Stomach (tissue), 19 donors: ENCODE measurements at places on chromosomes 3 and 15. TPM values are rescaled to one million over a fixed set of nuclear protein-coding genes. Genes with fewer than 3 reads are reported as not detected.
A peak's percentile ranks its signal among the peaks of the same experiment; 100 is the strongest.

GRCh38 chr3:106332129-106332528, 463.3 kb upstream of the CBLB start:
- H3K4me1 ChIP-seq: no peaks in the 10 kb centered on the region
- H3K27ac ChIP-seq: no peak overlapping the region
- DNase-seq: no peak
- no peaks in the 10 kb centered on the region for H3K36me3 ChIP-seq
- H3K27me3 ChIP-seq: no peaks in the 10 kb centered on the region

GRCh38 chr3:66302288-66302687, 81.5 kb downstream of the SLC25A26 start:
- no peaks in the 10 kb centered on the region for H3K27me3 ChIP-seq
- H3K4me1 ChIP-seq: peaks cover 20% of the 10 kb centered on the region
- no peaks in the 10 kb centered on the region for H3K36me3 ChIP-seq
- DNase-seq: no peak

Gene ACTC1
- 9.5 TPM for total RNA-seq

Gene PATL2
- total RNA-seq: 3.1 TPM

DNA sequence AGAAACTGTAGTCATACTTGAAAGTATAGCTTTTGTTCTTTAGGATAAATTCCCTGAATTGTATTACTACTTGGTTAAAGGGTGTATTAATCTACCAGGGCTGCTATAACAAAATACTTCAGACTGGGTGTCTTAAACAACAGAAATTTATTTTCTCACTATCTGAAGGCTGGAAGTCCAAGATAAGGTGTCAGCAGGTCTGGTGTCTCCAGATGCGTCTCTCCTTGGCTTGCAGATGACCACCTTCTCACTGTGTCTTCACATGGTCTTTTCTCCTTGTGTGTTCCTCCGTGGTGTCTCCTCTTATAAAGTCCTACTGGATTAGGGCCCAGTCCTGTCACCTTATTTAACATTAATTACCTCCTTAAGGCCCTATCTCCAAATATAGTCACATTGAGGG, 33.7 kb downstream of the MED12L start:
- no peak overlapping the region for H3K4me3 ChIP-seq
- H3K27ac ChIP-seq: no peak overlapping the region
- H3K4me1 ChIP-seq: no peaks in the 10 kb centered on the region

- H3K4me1 ChIP-seq: peaks cover 4% of the 10 kb centered on the region
- no peak overlapping the region for H3K4me3 ChIP-seq
- peaks cover 69% of the 10 kb centered on the region for H3K27me3 ChIP-seq
- no peaks in the 10 kb centered on the region for H3K36me3 ChIP-seq
- no peak for DNase-seq
These were observed 4.9 kb upstream of the CHRNA3 start for GRCh38 chr15:78625606-78626280.

Gene MUC20
- total RNA-seq: 46.1 TPM

GRCh38 chr3:195440379-195440778, 2.4 kb downstream of the ACAP2 start:
- no peaks in the 10 kb centered on the region for H3K27me3 ChIP-seq
- H3K36me3 ChIP-seq: no peaks in the 10 kb centered on the region
- no peak overlapping the region for H3K27ac ChIP-seq
- H3K4me1 ChIP-seq: peaks cover 45% of the 10 kb centered on the region
- H3K4me3 ChIP-seq: no peak overlapping the region

Gene CCDC39
- total RNA-seq: not detected

- H3K27ac ChIP-seq: peak overlapping the region; percentile 84
- no peaks in the 10 kb centered on the region for H3K27me3 ChIP-seq
- no peaks in the 10 kb centered on the region for H3K36me3 ChIP-seq
- H3K4me1 ChIP-seq: peaks cover 11% of the 10 kb centered on the region
These were observed 37.9 kb downstream of the LIPC start for GRCh38 chr15:58469432-58470353.

Gene CLDN16
- total RNA-seq: not detected

DNA sequence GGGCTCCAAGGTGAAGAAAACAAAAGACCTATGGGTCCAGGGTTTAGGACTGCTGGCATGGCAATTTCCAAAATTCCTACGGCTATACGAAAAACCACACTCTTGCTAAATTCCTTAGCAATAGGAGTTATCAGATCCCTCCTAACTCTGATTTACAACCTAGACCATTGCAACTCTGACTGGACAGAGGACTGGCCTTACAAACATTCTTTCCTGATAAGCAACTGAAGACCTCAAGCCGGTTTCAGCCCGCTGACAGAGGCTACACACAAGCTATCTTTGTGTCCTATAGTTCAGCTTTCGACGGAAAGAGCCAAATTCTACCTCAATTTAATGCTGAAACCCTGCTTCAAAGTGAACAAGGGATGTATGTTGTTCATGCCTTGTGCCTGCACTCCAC, 38.3 kb upstream of the AGBL1 start:
- no peak overlapping the region for H3K27ac ChIP-seq
- no peaks in the 10 kb centered on the region for H3K36me3 ChIP-seq
- H3K4me1 ChIP-seq: no peaks in the 10 kb centered on the region
- no peak for DNase-seq

GRCh38 chr15:56236197-56236596, 7.5 kb downstream of the RFX7 start:
- H3K36me3 ChIP-seq: peaks cover 29% of the 10 kb centered on the region
- no peak for DNase-seq
- no peak overlapping the region for H3K4me3 ChIP-seq
- no peak overlapping the region for H3K27ac ChIP-seq
- H3K4me1 ChIP-seq: peaks cover 21% of the 10 kb centered on the region
- no peaks in the 10 kb centered on the region for H3K27me3 ChIP-seq

DNA sequence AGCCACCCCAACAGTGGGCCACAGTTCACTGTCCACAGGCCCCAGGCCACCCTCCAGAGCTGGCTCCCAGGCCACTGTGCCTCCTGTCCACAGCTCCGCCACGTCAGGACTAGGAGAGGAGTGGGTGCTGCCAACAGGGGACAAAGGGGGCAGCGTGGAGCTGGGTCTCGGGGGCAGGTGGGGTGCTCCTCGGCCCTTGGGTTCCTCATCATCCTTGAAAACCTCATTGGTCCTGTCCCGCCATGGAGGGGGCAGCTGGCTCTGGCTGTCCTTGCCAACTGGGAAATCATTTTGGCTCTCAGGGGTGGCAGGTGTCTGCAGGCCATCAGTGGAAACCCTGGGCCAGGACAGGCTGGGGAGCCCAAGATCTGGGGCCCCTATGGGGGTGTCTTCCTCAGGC, 45.2 kb downstream of the ADAMTS7 start:
- no peak for DNase-seq
- H3K36me3 ChIP-seq: no peaks in the 10 kb centered on the region
- H3K27ac ChIP-seq: no peak overlapping the region
- no peaks in the 10 kb centered on the region for H3K4me1 ChIP-seq
- H3K27me3 ChIP-seq: no peaks in the 10 kb centered on the region

- DNase-seq: peak; percentile 43
- no peaks in the 10 kb centered on the region for H3K36me3 ChIP-seq
- H3K4me3 ChIP-seq: no peak overlapping the region
- no peaks in the 10 kb centered on the region for H3K27me3 ChIP-seq
- peaks cover 7% of the 10 kb centered on the region for H3K4me1 ChIP-seq
- H3K27ac ChIP-seq: peak overlapping the region; percentile 19
These were observed 21.1 kb upstream of the ST6GAL1 start for GRCh38 chr3:186909078-186909853.

GRCh38 chr15:77412972-77413698, 6.8 kb downstream of the PEAK1 start:
- H3K27me3 ChIP-seq: no peaks in the 10 kb centered on the region
- H3K4me1 ChIP-seq: peaks cover 49% of the 10 kb centered on the region
- DNase-seq: no peak

DNA sequence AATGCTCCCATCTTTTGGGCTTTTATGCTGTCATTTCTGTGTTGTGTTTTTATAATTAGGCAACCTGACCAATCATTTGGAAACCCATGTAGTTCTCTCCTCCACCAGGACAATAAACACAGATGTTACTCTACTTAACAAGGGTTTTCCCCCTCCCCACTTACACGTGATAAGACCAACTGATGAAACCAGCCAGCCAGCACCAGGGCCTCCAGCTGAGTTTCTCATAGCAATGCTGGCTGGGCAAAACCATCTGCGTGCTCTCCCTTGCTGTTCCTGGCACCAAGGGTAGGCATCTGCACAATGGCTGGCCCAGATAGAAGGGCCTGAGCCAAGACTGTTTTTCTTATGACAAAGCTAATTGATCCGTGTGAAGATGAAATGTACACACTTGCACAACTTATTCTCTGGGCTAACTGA, 310.4 kb downstream of the PLCL2 start:
- H3K4me3 ChIP-seq: no peak overlapping the region
- H3K27me3 ChIP-seq: no peaks in the 10 kb centered on the region
- peak; percentile 42 for DNase-seq
- peak overlapping the region; percentile 42 for H3K27ac ChIP-seq

Gene HTR3E
- total RNA-seq: not detected

Gene GOLGA8O
- 1.7 TPM for total RNA-seq

DNA sequence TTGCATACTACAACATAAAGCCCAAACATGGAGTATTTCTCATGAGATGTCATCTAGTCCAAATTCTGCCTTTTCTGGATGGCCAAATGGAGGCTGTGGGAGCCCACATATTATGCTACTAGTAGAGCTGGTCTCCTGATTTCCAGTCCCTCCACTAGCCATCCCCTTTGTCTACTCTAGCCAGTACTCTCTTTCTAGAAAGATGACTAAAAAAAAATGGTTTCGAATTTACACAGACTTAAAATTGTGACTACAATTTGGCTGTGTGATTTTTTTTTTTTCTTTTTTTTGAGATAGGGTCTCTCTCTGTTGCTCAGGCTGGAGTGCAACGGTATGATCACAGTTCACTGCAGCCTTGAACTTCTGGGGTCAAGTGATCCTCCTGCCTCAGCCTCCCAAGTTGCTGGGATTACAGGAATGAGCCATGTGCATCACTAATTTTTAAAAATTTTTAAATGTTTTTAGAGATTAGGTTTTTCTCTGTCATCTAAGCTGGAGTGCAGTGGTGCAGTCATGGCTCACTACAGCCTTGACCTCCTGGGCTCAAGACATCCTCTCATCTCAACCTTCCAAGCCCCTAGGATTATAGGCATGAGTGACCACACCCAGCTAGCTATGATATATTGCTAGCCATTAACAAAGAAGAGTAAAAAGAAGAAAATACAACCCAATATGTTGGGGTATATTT, 273.9 kb downstream of the ADAMTSL3 start:
- no peak for DNase-seq
- H3K4me3 ChIP-seq: no peak overlapping the region
- no peak overlapping the region for H3K27ac ChIP-seq
- no peaks in the 10 kb centered on the region for H3K27me3 ChIP-seq
- peaks cover 3% of the 10 kb centered on the region for H3K36me3 ChIP-seq

GRCh38 chr3:58329150-58329921, 3.4 kb upstream of the PXK start:
- no peak overlapping the region for H3K4me3 ChIP-seq
- no peaks in the 10 kb centered on the region for H3K36me3 ChIP-seq
- H3K4me1 ChIP-seq: peaks cover 20% of the 10 kb centered on the region
- H3K27me3 ChIP-seq: no peaks in the 10 kb centered on the region
- H3K27ac ChIP-seq: no peak overlapping the region
- DNase-seq: no peak

DNA sequence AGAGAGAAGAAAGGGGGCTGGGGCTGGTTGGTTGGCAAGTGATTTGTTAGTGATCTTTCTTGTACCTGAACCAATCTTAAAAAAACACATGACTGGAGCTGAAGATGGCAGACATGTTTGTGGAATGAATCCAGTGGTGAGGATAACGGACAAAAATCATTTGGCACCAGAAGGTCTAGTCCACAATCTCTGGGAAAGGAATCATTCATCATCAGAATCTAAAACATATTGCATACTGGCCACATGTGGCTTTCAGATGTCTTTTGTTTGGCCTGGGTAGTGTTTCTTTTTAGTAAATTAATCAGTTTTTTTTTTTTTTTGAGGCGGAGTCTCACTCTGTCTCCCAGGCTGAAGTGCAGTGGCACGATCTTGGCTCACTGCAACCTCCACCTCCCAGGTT, 5.0 kb downstream of the NEK11 start:
- no peak overlapping the region for H3K4me3 ChIP-seq
- H3K27me3 ChIP-seq: no peaks in the 10 kb centered on the region
- no peak overlapping the region for H3K27ac ChIP-seq
- no peaks in the 10 kb centered on the region for H3K36me3 ChIP-seq
- DNase-seq: no peak

Gene NME9
- not detected for total RNA-seq

DNA sequence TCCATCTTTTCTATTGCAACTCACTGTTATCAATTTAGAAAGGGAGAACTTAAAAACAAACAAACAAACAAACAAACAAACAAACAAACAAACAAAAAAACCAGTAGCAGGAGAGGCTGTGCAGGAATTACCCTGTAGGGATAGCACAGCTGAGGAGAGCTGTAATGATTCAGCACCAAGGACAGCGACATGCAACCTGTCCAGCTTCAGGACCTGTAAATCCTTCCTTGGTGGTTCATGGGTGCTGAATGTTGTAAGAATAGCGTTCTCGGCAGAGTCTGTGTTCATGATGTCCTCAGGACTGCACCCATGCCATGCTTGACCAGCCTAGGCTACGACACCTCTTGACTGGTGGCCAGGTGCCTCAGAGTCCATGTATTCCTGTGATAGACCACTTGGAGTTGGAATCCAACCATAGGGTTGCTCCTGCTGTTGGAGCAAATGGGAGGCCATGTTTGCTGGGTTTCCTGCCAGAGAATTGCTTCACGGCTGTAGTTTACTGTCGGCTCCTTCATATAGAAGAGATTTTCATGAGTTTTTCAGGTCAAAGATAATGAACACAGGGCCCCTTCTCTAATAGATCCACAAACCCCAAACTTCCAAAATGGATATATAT, 65.9 kb downstream of the CACNA2D3 start:
- no peaks in the 10 kb centered on the region for H3K27me3 ChIP-seq
- no peak overlapping the region for H3K27ac ChIP-seq
- no peak overlapping the region for H3K4me3 ChIP-seq
- peak; percentile 91 for DNase-seq

- no peaks in the 10 kb centered on the region for H3K4me1 ChIP-seq
- H3K36me3 ChIP-seq: no peaks in the 10 kb centered on the region
- peak; percentile 66 for DNase-seq
- no peaks in the 10 kb centered on the region for H3K27me3 ChIP-seq
- H3K27ac ChIP-seq: no peak overlapping the region
These were observed 111.7 kb downstream of the NUP210 start for GRCh38 chr3:13308380-13308801.
